Cerebellum (tissue), 4 donors: ENCODE measurements at places on chromosomes 7 and 10.

DNA sequence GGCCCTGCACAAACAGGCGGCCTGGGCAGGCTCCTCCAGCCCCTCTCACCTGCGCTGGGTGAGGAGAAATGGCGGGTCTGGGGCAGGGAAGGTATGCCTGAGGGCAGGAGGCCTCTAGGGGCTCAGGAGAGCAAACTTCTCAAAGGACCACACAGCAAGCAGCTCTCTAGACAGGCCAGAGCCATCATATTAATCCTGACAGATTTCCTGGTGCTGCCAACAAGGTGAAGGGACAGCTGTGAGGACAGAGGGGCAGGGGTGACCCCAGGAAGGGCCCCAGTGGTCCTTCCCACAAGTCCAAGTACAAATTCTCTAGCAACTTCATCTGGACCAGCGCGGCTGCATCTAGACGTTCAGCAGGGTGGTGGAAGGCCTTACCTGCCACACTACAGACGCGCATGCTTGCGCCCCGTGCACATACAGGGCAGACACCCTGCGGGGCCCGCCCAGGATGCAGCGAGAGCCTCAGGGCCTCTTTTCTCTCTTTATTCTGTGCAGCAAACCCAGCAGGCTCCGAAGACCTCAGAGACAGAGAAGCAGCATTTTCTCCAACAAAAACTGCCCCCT lies 62.1 kb downstream of the ZRANB1 start:
- DNase-seq: no peak

- DNase-seq: no peak
Observed at GRCh38 chr7:22002726-22003125, 57.0 kb upstream of the CDCA7L start.

DNA sequence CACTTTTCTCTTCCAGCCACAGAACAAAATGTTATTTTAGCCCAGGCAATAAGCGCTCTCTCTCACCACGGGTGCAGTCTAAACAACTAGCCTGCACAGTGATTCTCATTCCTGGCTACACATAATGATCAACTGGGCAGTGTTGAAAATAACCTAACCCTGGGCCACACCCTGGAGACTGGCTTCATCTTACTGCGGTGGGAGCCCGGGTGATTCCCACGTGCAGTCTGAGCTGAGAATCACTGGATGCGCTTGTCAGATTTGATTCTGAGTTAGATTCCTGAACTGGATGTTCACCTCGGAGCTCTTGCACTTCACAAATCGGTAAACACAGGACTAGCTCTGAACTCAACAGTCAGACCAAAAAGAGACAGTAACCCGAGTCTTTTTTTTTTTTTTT lies 14.9 kb downstream of the ZC3HAV1 start:
- no peak for DNase-seq

DNA sequence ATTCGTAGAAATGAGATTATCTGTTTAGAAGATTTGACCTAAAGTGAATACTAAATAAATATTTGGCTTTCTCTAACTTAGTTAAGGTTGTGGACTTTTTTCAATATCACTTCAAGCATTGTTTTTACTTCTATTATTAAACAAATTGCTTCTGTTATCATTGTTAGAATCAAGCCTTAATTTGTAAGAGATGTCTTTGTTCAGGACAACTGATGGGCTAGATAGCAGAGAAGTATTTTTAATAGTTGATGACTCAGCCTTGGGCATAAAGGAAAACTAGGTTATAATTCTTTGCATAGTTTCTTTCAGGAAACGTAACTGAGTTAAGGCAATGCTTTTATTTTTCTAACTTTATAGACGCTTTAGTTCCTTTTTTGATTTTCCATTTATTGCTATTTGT lies 128.8 kb upstream of the SMIM30 start:
- no peak for DNase-seq

GRCh38 chr7:2785071-2785500 lies 59.0 kb downstream of the GNA12 start:
- no peak for DNase-seq

DNA sequence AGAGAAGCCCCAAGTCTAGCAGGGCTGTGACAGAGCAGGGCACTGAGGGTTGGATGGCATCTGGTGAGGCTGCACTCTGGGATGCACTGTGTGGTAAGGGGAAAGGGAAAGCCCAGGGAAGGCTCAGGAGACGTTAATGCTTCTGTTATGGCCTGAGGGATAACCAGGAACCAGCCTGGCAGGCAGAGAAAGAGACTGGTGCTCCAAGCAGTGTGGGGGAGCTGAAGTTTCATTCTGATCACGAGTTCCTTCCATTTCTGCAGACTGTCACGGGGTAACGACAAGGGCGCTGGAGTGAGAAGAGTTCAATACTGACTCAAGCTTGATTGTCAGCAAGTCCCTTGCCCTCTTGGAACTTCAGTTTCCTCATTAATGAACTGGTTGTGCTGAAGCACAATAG lies 730.9 kb downstream of the GRID1 start:
- no peak for DNase-seq

GRCh38 chr7:148264933-148265557 lies 325.5 kb upstream of the C7orf33 start:
- DNase-seq: peak; percentile 17

DNA sequence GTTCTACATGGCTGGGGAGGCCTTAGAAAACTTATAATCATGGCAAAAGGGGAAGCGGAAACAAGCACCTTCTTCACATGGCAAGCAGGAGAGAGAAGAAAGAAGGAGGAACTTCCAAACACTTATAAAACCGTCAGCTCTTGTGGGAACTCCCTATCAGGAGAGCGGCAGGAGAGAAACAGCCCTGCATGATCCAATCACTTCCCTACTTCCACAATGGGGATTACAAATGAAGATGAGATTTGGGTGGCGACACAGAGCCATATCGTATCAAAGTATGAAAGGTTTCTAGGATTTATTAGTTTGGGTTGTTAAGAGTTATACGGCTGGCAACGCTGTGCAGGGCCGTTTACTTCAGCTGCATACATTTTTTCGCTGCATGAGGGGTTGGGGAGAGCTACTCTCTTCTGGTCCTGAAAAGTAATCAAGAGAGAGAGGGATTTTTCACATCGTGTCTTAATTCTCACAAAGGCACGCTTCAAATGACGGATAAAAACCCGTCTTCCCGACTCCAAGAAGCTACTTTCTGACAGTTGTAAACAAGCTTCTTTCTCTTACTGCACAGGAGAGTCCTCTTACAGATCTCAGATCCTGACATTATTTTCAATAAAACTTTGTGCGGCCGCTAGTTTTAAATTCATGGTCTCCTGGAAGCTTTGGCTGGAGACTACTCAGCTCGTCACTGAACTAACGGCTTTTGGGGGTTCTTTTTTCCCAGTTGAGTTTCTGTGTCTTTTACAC lies 751 bp upstream of the GTPBP10 start:
- peak; percentile 12 for DNase-seq

GRCh38 chr7:116138202-116138801 lies 72.0 kb upstream of the TES start:
- peak; percentile 12 for DNase-seq

GRCh38 chr7:55310287-55311025 lies 54.7 kb upstream of the LANCL2 start:
- DNase-seq: peak; percentile 30

- peak; percentile 87 for DNase-seq
Observed at GRCh38 chr7:149497467-149498261, at the start of gene ZNF746. Gene ZNF746, minus strand, starts transcription at chr7:149497809. Its CDS starts 273 bp downstream, at chr7:149497536.

GRCh38 chr7:115582956-115583355 lies 447.6 kb downstream of the TFEC start:
- DNase-seq: no peak

DNA sequence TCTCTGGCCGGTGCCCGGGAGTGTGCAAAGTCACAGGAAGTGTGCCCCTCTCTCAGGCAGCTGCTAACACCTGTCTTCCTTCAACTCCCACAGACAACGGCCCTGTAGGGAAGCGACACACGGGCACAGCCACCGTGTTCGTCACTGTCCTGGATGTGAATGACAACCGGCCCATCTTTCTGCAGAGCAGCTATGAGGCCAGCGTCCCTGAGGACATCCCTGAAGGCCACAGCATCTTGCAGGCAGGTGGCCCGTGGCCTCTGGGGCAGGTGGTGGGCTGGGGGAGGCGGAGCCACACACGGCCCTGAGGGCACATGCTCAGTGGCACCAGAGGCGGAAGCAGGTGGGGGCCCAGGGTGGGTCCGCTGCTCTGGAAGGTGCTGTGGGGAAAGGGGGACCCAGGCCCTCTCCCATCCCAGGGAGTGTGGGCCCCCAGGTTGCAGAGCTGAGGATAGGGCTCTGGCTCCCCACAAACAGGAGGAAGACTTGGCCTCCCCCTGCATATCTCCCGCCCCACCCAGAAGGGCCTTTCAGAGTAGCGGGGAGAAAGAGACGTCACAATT lies 6.9 kb downstream of the C10orf105 start:
- DNase-seq: no peak

- no peak for DNase-seq
Observed at GRCh38 chr10:113680190-113681111, 739 bp downstream of the CASP7 start.

DNA sequence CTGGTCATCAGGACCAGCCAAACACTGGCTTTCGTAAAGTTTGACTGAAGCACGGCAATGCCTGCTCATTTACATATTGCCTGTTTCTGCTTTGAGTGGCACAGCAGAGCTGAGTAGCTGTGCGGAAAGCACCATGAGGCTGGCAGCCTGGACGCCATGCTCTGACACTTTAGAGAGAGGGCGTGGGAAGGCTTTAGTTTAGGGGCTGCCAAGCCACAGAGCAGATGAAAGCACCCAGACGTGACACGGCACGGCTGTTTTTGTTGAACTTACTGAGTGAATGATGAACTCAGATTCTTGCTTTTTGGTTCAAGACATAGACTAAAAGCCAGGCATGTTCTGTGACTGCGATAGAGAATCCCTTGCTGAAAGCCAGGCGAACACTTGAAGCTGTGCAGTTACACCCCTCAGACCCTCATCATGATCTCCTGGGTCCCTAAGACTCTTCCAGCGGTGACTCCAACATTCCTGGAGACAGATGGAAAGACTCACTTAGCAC lies 182.1 kb downstream of the ZMYND11 start:
- no peak for DNase-seq

DNA sequence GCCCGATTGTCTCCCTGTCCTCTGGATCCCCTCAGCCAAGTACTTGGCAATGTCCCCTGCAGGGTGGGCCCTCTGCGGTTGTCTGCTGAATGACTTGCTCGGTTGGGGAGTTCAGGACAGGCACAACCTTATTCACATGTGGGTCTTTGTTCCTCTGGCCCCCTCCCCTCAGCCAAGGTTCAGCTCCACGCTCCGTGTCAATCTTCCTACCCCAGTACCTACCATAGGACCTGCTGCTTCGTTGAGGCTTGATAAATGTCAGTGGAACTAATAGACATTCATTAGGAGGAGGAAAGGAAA lies 7.1 kb downstream of the CPA5 start:
- DNase-seq: no peak

DNA sequence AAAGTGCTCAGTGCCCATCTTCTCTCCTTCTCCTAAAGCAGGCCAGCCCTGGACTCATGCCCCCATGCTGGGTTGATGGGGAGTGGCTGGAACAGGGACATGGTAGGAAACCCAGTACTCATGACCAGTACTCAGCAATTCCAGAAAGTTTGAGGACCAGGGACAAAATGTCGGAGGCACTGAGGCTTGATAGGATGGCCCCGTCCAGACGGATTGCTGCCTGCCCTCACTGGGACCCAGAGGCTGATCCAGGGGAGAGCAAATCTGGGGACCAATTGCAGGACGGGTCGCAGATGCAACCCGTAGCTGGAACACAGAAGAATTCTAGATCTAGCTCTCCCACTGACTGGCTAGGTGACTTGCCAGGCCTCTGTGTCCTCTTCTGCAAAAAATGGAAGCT lies 5.1 kb downstream of the ZCCHC24 start:
- DNase-seq: no peak

GRCh38 chr10:91185239-91185875 lies 35.1 kb upstream of the PCGF5 start:
- DNase-seq: no peak

DNA sequence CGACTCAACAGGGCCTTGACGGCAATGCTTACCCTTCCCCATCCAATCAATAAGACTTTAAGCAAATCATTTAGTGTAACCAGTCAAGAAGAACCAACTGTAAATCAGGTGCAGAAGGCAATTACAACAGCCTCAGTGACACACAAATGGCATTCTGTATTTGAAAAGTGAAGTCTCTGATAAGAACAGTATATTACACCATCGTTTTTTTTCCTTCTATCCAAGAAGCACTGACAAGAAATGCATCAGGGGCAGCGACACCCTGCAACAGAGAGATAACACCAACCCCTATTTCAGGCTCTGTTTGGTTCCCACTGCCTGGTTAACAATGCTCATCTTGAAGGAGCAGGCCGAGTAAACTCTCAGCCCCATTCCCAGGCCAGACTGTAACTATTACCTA lies 204.0 kb upstream of the AOAH start:
- DNase-seq: no peak

DNA sequence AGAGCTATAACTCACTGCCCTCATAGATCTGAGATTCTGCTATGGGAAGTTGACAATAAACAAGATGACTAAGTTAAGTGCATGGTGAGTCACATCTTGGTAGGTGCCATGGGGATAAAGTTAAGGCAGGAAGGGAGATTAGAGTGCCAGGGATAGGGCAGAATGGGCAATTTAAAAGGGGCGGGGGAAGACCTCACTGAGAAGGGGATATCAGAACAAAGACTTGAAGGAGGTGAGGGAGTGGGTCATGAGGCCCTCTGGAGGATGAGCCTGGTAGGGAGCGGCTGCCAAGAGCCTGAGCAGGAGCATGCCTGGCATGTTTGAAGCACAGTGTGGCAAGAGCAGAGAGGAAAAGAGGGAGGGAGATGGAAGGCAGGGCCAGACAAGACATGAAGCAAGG lies 34.8 kb upstream of the INMT start:
- no peak for DNase-seq

GRCh38 chr7:132655131-132655727 lies 79.0 kb upstream of the PLXNA4 start:
- DNase-seq: no peak

- no peak for DNase-seq
Observed at GRCh38 chr7:12961910-12962480, 274.6 kb downstream of the ARL4A start.
